ENCODE measurements at places on chromosomes 12 and 14. TPM values are rescaled to one million over a fixed set of nuclear protein-coding genes. Genes with fewer than 3 reads are reported as not detected.

Gene OR4E2
- total RNA-seq: not detected

Gene LRTM2
- not detected for total RNA-seq

Gene OAS2
- total RNA-seq: 6.2 TPM

Gene RHEBL1
- 0.59 TPM for total RNA-seq

Measured in breast epithelium (tissue), 4 donors.